ENCODE measurements at places on chromosomes 11 and 22.

DNA sequence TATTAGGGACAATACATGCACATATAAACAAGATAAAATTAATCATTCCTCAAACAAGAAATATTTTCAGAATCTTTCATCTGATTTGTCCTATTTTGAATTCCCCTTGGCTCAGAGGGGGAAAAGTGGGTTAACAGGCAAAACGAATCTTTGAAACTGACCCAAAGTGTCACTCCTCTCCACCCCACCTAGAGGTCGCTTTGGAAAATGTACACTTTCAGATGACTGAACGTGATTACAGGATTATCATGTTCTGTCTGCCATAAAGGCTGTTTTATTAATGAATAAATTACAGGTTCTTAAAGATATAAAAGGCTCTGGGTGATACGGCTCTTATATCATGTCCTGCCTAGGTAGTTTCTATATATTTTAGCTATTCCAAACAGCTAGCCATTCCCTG, 1735.0 kb downstream of the LRRC4C start:
- no peak for DNase-seq

DNA sequence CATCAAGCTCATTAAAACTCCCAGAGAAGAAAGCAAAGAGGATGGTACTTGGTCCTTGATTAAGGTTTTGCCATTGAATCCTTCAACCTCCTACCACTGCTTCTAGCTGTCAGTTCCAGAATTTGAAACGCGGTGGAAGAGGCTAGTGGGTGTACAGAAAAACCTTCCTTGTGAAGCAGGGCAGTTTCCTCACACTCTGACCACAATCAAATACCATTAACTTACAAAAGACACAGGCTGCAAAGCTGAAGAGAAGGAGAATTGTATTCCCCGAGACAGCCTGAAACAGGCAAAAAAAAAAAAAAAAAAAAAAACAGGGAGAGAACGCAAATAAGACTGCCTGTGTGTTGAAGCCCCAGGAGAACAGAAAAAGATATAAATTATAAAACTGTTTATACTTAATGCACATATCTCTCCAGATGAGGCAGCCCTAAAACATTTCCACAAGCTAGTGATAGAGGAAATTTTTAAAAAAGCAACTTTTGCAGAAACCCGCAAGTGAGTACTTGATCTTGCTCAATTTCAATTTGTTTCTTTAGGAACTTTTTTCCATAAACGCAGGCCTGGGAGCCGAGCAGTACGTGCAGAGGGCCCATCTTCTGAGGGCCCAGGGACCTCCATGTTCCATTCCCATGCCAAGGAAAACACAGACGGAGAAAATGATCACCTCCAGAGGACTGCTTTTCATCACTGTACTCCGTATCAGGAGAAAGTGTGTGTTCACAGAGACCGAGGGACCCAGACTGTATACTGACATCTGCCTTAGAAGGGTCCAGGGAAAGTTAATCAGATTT, 218.7 kb upstream of the BLID start:
- no peak for DNase-seq

DNA sequence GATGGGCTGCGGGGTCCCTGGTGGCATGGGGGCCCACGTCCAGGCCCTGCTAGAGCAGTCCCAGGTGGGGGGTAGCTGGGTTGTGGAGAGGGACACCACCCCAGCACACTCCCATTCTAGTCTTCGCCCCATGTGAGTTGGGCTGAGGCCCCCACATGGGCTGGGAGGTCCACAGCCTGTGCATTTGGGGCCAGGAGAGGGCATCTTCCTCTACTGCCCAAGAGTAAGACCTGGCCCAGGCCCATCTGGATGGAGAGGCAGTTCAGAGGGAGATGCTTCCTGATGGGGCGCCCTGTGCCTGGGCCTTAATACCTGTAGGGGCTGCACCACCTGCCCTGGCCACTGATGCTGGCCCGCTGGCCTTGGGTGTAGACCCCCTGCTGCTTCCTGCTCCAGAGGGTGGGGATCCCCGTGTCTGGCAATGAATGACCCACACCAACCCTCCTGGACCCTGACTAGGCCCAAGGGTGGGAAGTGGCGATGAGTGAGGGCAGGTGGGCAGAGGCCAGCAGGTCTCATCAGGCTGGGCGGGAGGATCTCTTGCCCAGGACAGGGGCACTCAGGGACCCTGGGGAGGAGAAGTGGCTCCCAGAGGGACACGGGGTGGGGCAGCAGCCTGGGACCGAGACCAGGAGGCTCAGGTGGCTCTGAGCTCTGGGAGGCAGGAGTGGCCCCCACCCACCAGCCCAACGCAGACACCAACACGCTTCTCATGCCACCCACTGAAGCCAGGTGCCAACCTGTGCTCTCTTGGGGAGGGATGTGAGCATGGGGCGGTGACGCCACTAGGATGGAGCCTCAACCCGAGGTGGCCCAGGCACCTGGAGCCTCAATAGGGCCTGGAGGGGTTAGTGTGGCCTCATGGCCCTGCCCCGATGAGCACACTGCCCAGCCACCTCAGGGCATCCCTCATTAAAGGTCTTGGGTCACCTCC, 17.4 kb upstream of the GNB1L start:
- DNase-seq = no peak

DNA sequence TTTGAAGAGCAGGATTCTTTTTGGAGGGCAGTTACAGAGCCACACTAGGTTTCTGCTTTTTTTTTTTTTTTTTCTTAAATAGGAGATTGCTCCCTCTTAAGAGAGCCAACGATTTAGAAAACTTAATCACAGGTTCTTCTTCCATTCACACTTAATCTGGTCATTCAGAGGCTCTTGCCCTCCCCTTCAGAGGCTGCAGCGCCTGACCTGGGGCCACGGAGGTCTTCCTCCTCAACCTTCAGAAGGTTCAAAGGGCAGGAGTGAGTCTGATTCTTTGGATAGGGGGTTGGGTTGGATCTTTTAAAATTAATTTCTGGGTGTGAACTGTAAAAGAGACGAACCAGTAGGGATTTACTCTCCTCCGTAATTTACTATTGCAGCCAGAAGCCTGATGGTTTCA, 57.1 kb downstream of the ZNRF3 start:
- no peak for DNase-seq

- peak; percentile 76 for DNase-seq
Observed at GRCh38 chr11:111911563-111912401, at the start of gene CRYAB. CRYAB (minus strand) TSS chr11:111911770; CDS start chr11:111911724, 46 bp downstream.

- no peak for DNase-seq
Observed at GRCh38 chr22:33461698-33462434, 403.7 kb upstream of the SYN3 start.

DNA sequence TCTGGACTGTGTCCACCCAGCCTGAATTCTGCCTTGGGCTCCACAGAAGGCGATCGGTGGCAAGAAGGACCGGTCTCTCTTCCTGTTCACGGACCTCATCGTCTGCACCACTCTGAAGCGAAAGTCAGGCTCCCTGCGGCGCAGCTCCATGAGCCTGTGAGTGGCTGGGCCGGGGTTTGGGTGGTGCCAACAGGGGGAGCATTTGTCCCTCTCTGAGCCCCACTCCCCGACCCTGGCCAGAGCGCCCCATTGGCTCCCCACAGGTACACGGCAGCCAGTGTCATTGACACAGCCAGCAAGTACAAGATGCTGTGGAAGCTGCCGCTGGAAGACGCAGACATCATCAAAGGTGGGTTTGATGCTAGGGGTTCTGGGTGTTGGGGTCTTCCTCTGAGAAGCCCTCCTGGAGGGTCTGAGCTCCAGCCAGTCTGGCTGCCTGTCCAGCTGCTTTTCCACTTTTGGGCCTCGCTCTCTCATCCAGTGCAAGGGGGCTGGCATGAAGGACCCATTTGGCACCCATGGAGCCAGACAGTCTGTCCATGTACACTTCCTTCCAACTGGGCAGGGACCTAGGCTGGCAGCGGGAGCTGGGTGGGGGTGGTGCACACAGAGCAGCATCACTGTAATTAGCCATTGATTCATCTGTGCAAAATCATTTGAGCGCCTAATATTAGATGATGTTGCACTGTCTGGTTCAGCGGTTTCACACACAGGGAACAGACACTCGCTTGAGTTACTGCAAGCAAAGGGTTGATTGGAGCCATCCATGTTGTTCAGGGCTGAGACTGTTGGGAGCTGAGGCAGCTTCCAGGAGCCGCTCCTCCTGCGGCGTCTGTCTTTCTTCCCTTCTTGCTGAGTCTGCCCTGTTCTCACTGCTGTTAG, 19.0 kb upstream of the RELT start:
- no peak for DNase-seq

DNA sequence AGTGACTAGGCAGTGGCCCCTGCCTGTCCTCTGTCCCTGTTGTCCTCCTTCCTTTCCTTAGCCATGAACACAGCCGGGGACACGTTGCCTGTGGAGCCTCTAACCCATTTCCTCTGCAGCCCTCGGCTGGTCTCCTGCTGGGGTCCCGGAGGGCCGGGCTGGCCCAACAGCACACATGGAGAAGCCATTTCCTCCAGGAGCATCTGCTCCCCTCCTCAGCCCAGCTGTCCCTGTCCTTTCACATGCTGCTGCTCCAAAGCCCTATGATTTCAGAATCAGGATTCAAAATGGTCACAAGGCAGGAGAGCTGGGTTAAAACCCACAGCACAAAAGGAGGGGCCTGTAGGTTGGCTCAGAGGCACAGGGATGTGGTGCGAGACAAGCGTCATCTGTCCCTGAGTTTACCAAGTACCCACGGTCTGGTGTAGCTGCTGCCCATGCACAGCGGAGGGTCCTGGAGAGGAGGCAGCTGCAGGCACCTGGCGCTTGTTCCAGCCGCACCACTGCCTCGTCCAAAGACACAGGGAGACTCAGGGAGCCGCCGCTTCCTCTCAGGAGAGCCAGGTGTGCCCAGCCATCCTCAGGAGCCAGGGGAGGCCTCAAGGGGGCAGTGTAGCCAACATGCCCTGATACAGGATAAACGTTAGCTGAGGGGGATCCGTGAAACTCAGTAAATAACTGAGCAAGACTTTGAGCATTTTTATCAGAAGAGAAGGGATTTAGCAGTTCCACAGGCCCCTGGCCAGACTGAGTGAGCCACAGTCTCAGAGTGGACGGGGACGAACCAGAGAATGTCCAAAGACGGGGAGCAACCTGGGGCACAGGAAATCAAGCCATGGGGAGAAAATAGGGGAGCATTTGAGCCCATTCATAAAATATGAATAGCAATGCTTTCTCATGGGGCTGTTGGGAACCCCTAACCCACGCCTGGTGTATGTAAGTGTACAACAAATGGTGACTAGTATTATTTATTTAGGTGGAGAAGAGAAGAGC, 3.9 kb upstream of the VSIG10L2 start:
- DNase-seq = no peak

GRCh38 chr22:31753005-31753633, 700 bp upstream of the DEPDC5 start:
- peak; percentile 30 for DNase-seq

- DNase-seq = no peak
Observed at GRCh38 chr11:94433049-94433448, 31.8 kb upstream of the GPR83 start.

DNA sequence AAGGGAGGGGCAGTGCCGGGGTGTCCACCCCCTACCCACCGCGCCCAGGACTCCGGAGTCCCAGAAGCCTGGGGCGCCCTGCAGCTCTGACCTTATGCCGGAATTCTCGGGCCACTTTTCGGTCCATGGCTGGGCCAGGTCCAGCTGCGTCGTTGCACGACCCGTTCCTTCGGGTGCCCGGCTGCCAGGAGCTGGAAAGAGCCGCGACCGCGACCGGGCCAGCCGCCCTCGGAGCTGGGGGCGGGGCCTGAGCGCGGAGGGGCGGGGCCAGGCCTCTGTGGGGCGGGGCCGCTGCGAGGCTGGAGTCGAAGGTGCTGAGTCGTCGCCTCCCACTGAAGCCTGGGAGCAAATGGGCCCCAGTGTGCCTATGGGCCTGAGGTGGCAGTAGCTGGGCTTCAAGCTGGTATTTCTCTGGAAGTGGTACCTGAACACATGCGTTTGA, at the start of gene USH1C:
USH1C (minus strand) TSS at position 236 of the 442 bp plus-strand sequence; CDS start at position 127, 109 bp downstream.
- no peak for DNase-seq

DNA sequence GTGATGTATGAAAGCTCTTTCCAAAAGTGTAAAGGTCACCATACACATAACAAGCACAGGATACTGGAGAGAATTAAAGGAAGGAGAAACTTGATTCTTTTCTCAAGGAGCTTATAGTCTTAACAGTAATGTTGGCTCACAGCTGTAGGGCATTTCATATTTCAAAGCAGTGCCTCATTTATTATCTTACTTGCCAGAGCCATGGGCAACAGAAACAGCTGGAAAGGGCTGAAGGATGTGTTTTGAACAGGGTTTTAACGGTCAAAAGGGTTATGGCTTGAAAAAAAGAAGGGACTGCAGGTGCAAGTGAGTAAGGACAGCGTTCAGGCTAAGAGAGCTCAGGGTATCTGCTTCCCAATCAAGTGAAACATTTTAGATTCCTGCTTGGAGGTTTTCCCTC, 2.7 kb upstream of the GRAMD1B start:
- no peak for DNase-seq

DNA sequence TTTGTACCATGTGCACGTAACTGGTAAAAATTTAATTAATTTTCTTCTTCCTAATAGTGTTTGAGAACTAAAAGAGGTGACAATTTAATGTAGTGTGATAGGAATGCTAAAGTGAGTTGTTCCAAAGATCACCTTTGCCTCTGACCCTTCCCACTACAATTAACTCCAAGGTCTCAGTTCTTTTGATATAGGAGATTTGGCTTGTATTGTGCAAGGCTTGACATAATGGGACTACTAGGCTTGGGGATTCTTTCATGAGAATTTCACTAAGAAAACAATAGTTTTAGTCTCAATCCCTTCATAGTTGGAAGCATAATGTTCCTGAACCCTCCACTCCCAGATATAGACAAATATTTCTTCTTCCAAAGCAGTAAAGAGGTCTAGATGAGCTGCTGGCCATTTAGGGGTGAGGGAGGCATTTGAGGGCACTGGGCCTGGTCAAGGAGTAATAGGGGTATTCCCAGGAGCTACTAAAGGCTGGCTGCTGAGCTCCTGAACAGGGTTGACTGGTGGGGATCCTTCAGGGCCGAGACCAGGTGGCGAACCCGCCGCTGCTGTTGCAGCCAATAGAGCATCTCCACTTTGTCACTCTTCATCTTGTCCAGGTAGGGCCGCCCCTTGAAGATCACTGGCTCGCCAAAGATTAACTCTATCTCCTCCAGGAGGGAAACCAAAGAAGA, 2.7 kb downstream of the CCDC87 start:
- no peak for DNase-seq

DNA sequence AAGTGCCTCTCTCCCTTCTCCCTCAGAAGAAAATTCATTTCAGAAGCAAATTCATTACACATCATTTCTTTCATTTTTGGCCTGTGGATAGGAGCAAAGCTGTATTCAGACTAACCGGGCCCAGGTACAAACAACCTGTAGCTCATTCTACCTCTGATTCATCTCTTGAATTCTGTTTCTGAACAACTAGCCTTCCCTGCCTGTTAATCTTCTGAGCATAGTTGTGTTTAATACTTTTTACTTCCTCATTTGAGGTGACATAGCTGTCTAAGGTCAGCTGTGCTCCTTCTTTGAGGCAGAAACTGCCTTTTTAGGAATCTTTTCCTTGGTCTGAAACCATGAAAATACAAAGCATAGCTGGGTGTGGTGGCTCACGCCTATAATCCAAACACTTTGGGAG, 12.6 kb upstream of the IL18BP start:
- no peak for DNase-seq

DNA sequence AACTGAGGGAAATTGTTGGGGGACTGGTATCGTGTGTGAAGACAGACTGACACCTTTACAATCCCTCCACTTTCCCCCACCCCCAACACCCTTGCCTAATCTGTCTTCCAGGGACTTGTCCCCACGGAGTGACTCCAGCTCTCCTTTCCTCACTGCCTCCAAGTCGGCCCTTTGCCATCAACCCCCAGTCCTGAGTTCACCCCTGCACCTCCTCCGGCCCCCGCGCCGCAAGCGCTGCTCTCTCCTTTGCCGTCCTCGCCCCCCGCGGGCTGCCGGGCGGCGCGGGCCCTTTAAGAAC, 183 bp upstream of the ABCG4 start:
- DNase-seq = no peak

- no peak for DNase-seq
Observed at GRCh38 chr11:68942751-68943271, 38.0 kb downstream of the MRGPRD start.
